Neural cell (in vitro differentiated cells): ENCODE measurements at places on chromosomes 6 and 20. TPM values are rescaled to one million over a fixed set of nuclear protein-coding genes. Genes with fewer than 3 reads are reported as not detected.

C6orf163 gene
- polyA plus RNA-seq: 1.8 and 3.4 TPM in 2 replicates

C20orf96 gene
- 7.8 and 10.9 TPM in 2 replicates for polyA plus RNA-seq

PDE10A gene
- polyA plus RNA-seq: 43.7 and 52.4 TPM in 2 replicates

VGLL2 gene
- polyA plus RNA-seq: not detected in 2 replicates

LRFN2 gene
- polyA plus RNA-seq: 14.8 and 16.8 TPM in 2 replicates

METTL24 gene
- polyA plus RNA-seq: not detected in 2 replicates

GSTA2 gene
- polyA plus RNA-seq: not detected in 2 replicates

PI16 gene
- polyA plus RNA-seq: 0.56 TPM in 1 of 2 replicates, not detected in the other

ALDH5A1 gene
- polyA plus RNA-seq: 33.1 and 36.3 TPM in 2 replicates

PSMB9 gene
- not detected in 2 replicates for polyA plus RNA-seq

ZNF165 gene
- 1.4 and 1.6 TPM in 2 replicates for polyA plus RNA-seq

SRC gene
- polyA plus RNA-seq: 39.0 and 49.5 TPM in 2 replicates
